CD4-positive, alpha-beta memory T cell (primary cell): ENCODE measurements at places on chromosomes 1 and 21. TPM values are rescaled to one million over a fixed set of nuclear protein-coding genes. Genes with fewer than 3 reads are reported as not detected.

- DNase-seq, result no peak
Measured at GRCh38 chr1:98898940-98899339, 105.7 kb downstream of the PLPPR5 start.

ATP6V1G3 gene
- total RNA-seq, result not detected

DNA sequence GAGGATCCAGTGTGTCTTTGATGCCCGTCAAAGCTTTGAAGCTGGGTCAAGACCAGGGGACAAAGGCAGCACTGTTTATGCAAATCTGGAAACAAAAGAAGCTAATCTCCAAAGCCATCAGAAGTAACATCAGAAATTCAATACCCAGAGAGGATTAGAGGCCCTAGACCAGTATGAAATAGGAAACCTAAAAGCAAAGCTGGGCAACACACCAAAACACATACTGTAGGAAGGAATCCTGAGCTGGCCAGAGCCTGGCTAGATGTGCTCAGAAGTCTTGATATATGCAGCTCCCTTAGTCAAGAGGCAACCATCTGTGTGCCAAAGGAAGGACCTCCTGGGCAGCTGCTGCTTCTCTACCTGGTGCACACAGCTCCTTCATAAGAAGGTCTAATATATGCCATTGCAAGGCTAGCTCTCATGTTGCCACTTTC, 12.3 kb downstream of the COLGALT2 start:
- DNase-seq, result no peak

- no peak for DNase-seq
Measured at GRCh38 chr1:63795455-63795854, 21.6 kb downstream of the ROR1 start.

- no peak for DNase-seq
Measured at GRCh38 chr1:9441451-9442133, 97.7 kb upstream of the SLC25A33 start.

CLIC6 gene
- 0.67 TPM for total RNA-seq

GRCh38 chr21:45318556-45319404, 31.1 kb upstream of the POFUT2 start:
- DNase-seq, result no peak

DNA sequence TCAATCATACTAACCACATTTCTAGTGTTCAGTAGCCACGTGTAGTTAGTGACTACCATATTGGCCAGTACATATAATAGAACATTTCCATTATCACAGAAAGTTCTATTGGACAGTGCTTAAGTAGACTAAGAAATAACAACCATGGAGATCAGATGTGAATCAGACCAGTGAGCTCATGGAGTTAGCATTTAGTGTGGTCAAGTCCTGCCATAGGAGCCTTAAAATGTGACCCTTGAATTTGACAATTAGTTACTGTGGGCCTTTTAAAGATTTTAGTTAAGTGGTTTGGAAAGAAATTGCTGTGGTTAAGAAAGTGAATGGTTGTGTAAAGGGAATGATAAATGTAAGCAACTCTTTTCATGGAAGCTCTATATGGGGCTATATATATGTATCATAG, 123.4 kb downstream of the POU2F1 start:
- DNase-seq, result no peak

DNA sequence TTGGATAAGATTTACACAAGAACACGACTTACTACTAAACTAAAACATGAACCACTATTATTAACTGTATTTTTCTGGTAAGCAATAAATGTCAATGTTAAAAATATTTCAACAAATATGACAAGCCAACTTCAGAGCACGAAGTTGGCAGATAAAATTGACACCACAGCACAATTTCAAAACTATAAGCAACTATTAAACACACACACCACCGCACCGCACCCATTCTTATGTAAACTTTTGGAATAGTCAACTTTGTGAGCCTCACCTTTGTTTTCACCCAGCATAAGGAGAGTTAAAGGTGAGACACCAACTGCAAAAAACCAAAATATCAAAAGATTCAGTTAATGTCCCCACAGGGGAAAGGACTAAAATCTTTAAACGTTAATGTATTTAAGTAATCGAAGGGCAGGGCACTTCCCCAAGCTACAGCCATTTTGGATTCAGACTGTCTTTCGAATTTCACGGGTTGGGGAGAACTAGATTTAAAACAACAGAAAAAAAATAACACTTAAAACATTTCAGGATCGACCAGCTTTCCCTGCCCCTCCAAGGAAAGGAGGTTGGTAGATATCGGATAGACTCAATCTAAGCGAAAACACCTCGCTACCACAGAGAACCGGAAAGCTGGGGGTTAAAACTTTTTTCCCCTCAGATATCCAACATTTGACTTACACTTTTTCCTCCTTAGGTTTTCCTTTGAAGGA, 872 bp downstream of the GPBP1L1 start:
- no peak for DNase-seq

DNA sequence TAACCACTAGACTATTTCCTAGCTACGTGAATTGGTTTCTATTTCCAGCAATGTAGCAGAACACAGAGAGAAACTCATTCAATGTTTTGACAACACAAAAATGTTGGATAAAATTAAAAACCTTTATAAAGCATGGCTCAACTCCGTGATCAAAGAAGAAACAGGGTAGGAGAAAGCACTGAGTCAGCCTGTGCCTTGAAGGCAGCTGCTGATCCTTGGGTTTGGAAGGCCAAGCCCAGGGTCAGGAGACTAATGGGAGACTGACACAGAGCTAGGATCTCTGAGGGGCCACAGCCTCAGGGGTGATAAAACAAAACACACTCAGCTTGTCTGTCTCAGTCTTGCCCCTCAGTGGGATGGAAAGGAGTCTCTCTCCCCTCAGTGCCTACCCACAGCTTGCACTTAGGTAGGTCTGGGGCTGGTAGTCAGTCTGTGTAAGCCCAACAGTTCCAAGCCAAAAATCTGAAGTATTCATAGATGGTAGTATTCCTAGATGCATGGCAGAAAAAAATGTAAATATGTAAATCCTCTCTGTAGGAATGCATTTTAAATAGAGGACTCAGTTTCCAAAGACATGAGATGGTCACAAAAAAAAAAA, 53.3 kb downstream of the B3GALNT2 start:
- DNase-seq, result no peak

CLSTN1 gene
- total RNA-seq, result 107 TPM

SLC44A5 gene
- total RNA-seq, result 3.0 TPM

- DNase-seq, result no peak
Measured at GRCh38 chr1:110443451-110443850, 7.5 kb upstream of the PROK1 start.

GRCh38 chr1:98331243-98331642, 330.3 kb upstream of the SNX7 start:
- DNase-seq, result no peak

LRRC41 gene
- total RNA-seq, result 32.0 TPM

GRCh38 chr1:110309767-110310166, 29.4 kb upstream of the RBM15 start:
- DNase-seq, result no peak

DNA sequence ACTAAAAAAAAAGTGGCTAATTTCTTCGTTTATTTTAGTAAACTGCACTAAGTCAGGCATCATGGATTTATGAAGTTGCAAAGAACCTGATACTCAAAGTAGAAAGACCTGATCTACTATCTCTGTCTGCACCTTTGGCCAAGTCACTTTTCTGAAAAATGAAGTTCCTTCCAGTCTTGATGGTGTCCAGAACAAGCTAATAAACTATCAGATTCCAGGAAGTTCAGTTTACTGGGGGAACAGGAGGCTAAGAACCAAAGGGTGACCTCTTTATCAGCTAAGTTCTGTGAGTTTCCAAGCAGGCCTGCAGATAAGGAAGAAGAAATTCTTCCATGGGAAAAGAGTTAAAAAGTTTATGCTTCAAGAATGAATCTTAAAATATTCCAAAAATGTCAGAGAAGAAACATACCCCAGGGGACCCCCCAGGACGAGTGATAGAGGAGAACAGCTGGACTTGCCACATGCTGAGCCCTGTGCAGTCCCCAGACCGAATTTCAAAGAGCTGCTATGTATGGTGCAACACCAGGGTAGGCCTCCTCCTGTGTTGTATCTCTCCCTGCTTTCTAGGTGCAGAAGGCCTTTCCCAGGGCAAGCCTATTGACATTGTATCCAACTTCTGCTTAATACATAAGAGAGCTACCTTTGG, 72.8 kb upstream of the FGGY start:
- DNase-seq, result no peak

GRCh38 chr1:52332411-52332810, 33.6 kb downstream of the CC2D1B start:
- no peak for DNase-seq
